ENCODE measurements at places on chromosomes 2 and 18.

GRCh38 chr2:234723400-234723799 lies 226.5 kb upstream of the ARL4C start:
- no peak for DNase-seq

- no peak for DNase-seq
Observed at GRCh38 chr2:103448495-103448894, 686.7 kb downstream of the TMEM182 start.

DNA sequence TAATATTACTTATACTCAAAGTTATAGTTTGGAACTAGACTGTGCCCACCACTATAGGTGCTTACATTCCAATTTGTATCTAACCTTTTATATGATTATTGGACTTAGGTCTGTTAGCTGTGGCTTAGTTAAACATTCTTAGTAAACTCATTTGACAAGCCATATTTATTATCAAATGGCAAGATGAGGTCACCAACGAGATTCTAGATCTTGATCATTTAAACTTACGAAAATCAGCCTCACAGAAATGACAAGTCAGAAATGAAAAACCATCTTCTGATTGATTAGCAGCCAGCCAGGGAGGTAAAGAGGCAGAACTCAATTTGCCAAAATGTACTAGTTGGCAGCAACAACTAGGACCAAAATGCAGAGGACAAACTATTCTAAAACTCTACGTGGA lies 100.4 kb upstream of the STK17B start:
- no peak for DNase-seq

- DNase-seq = no peak
Observed at GRCh38 chr18:24031916-24032315, 17.4 kb downstream of the TTC39C start.

- no peak for DNase-seq
Observed at GRCh38 chr2:164764474-164764873, 77.1 kb downstream of the COBLL1 start.

- no peak for DNase-seq
Observed at GRCh38 chr2:169895294-169895985, 68.2 kb downstream of the UBR3 start.

DNA sequence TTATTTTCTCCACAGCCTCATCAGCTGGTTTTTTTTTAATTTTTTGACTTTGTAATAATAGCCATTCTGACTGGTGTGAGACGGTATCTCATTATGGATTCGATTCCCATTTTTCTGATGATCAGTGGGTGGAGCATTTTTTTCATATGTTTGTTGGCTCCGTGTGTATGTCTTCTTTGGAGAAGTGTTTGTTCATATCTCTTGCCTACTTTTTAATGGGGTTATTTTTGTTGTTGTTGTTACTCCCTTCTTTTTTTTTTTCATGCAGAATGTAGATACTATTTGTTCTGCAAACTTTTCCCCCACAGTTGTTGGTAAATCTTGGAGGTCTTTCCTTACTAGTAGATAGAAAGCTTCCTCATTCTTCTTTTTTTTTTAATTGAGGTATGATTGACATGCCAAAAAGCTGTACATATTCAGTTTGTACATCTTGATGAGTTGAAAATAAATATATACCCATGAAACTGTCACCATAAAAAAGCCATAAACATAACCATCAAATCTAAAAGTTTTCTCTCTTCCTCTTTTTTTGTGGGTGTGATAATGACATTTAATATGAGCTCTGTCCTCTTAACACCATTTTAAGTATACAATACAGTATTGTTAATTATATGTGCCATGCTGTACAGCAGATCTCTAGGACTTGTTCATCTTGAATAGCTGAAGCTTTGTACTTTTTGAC lies 21.8 kb upstream of the NT5DC4 start:
- DNase-seq = no peak
